ENCODE measurements at places on chromosomes 5 and 9.

- no peak for DNase-seq
These were observed 59.7 kb downstream of the ZNF618 start for GRCh38 chr9:113935677-113936380.

GRCh38 chr9:129241725-129242124 lies 63.7 kb upstream of the IER5L start:
- DNase-seq, result no peak

GRCh38 chr9:6197330-6197729 lies 18.3 kb upstream of the IL33 start:
- DNase-seq, result peak; percentile 27

DNA sequence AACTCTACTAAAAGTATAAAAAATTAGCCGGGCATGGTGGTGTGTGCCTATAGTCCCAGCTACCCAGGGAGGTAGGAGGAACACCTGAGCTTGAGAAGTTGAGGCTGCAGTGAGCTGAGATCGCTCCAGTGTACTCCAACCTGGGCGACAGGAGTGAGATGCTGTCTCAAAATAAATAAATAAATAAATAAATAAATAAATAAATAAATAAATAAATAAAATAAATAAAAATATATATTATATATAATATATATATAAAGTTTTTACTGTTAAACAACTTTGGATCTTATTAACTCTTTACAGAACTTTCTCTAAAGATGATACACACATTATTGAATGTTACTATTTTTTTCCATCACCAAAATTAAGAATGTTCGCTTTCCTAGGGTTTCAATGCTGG lies 38.4 kb downstream of the HMGCR start:
- no peak for DNase-seq

GRCh38 chr5:106959387-106959786 lies 711.4 kb downstream of the EFNA5 start:
- no peak for DNase-seq

DNA sequence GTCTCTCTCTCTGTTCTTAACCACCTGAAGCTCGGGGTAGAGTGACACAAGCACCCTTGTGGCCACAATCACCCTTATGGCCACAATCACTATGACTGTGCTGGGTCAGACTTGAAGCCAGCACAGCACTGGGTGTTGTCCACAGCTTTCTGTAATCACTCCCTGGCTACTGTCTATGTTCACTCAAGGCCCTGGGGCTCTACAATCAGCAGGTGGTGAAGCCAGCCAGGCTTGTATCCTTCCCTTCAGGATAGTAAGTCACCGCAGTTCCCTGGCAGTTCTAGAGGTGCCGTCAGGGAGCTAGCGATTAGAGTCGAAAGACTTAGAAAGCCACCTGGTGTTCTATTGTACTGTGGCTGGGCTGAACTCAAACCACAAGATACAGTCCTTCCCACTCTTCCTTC lies 44.2 kb downstream of the GDA start:
- DNase-seq, result no peak

DNA sequence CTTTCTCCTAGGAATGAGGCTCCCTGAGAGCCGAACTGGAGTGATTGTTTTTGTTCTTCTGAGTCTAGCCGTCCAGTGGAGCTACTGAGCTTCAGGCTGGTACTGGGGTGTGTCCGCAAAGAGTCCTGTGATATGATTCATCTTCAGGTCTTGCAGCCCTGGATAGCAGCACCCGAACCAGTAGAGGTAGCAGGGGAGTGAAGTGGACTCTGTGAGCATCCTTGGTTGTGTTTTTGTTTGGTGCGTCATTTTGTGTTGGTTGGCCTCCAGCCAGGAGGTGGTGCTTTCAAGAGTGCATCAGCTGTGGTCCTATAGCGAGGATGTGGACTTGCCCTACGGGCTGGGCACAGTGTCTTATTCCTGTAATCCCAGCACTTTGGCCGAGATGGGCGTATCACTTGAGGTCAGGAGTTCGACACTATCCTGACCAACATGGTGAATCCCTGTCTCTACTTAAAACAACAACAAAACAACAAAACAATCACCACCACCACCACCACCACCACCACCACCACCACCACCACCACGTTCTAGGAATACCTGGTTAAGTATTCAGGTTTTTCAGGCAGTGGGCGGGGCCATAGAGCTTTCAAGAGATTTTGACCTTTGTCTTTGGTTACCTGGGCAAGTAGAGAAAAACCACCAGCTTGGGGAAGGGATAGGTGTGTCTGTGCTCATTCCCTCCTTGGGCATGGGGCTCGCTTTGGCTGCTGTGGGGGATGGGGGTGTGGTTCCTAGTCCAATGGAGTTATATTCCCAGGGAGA lies 154.0 kb downstream of the WDR70 start:
- DNase-seq, result no peak

GRCh38 chr5:65481171-65481581 lies 544 bp downstream of the ADAMTS6 start:
- no peak for DNase-seq

GRCh38 chr5:912280-913091 lies 19.8 kb downstream of the TRIP13 start:
- no peak for DNase-seq

Data from NT2/D1 (cell line).